ENCODE measurements at places on chromosomes 3 and 15.

- DNase-seq = no peak
These were observed 444.3 kb upstream of the ATP11B start for GRCh38 chr3:182349051-182349450.

- no peak for DNase-seq
These were observed 11.6 kb downstream of the KBTBD8 start for GRCh38 chr3:67009716-67010115.

DNA sequence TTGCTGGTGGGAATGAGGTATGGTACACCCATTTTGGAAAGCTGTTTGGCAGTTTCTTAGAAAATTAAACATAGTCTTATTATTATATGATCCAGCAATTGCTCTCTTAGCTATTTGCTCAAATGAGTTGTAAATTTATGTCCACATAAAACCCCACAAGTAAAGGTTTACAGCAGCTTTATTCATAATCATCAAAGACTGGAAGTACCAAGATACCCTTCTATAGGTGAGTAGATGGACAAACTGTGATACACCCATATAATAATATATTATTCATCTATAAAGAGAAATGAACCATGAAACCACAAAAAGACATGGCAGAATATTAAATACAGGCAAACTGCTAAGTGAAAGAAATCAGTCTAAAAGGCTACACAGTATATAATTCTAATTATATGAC, 344.7 kb upstream of the CDIN1 start:
- no peak for DNase-seq

GRCh38 chr3:2880218-2880756, 229.9 kb downstream of the IL5RA start:
- DNase-seq = no peak

- no peak for DNase-seq
These were observed 74.8 kb upstream of the NAALADL2 start for GRCh38 chr3:174784206-174784934.

DNA sequence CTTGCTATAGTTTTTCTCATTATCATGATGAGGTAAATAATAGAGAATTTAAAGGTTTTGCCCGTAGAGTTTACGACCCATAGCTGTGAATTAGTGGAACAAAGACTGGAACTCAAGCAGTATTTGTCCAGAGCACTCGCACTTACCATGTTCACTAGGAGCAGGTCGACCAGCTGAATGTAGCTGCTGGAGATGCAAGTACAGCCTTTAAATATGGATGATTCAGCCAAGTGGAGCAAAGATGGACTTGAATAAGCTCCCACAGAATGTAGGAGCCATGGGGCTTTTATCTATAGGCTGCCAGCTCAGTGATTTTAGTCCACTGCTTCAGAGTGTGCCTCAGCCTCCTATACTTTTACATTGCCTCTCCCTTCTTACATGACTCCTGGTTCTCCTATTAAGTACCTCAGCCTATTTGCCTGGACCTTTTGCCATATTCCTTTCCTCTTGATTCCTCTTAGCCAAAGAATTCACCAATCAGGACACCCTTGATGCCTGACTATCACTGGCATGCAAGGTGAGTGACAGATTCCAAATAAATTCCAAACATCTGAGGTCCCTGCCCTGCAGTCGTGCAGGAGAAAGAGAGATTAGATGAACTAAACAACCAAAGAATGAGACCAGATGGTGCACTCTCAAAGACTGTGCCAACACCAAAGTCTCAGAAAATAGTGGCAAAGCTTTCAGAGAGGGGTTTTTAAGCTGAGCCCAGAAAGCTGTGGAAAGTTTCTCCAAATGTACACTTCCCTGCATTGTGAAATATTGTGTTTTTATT, 3.9 kb downstream of the MKRN3 start:
- no peak for DNase-seq

- peak; percentile 21 for DNase-seq
These were observed 30.0 kb downstream of the SHQ1 start for GRCh38 chr3:72818092-72818773.

- DNase-seq = peak; percentile 41
These were observed 33.8 kb downstream of the FAIM start for GRCh38 chr3:138642226-138642926.

DNA sequence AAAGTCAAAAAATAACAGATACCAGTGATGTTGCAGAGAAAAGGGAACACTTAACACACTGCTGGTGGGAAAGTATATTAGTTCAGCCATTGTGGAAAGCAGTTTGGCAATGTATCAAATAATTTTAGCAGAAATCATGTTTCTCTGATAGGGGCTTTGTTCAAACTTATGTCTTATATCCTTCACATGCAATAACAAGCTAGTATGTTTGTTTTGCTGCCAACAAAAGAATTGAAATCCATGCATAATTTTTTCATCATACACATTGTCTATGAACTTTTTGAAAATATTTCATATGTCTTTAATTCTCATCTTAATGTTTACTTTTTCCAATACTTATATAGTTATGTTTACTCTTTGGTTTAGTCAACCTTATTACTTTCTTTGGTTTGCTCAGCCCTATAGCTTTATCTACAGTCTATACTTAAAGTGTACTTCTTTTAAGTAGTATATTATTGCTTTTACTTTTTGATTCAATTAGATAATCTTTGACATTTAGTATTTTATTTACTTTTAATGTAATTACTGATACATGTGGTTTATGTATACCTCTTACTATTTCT, 639.6 kb upstream of the CBLB start:
- DNase-seq = no peak

DNA sequence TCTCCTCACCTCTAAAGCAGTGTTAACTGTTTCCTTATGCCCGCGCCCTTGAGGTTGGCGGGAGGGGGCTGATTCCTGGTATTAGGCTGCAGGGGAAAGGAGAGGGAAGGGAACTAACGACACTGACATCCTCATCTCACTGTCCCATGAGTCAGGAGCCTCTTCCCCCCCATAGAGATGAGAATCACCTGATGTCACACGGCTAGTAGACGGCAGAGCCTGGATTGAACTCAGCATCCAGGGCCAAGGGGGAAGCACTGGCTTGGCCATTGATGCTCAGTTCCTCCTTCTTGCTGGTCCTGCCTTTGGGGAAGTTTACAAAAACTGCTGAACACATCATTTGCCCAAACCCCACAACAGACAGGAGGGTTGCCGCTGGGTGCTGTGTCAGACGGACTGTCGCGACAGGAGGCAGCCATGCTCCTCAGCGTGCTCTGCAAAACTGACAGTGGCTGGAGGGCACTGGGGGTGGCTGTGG, 38.5 kb downstream of the IDH2 start:
- peak; percentile 79 for DNase-seq

DNA sequence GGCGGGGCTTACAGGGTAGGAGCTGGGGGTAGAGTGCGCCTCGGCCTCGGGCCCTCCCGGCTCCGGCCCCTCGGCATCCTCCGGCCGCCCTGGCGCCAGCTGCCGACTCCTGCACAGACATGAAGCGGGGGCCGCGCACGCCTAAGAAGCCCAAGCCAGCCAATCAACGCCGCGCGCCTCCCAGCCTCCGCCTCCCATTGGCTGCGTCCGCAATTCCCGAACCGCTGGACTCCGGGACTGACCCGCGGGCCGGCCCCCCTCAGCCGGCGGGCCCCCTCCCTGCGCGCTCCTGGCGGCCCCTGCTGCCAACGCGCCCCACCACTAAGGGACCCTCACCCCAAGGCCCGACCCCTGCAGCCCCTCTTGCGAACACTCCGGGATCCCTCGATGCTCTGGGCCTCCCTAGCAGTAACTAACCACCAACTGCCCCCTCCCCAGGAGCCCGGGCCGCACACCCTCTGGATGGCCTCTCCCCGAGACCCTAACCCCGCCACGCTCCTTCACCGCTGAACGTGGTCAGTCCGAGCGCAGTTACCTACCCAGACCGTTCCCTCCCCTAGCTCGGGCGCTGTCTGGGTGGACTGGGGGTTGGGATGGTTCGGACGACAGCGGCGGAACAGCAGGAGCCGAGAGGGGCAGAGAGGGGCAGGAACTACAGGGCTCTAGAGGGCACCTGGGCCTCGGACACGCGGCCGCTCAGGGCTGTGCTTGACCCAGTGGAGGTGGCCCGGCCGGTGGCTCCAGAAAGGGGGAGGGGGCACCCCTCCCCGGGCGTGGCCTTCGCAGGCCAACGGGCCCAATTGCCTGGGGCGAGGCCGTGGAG, 5.0 kb downstream of the GATA2 start:
- DNase-seq = peak; percentile 88

DNA sequence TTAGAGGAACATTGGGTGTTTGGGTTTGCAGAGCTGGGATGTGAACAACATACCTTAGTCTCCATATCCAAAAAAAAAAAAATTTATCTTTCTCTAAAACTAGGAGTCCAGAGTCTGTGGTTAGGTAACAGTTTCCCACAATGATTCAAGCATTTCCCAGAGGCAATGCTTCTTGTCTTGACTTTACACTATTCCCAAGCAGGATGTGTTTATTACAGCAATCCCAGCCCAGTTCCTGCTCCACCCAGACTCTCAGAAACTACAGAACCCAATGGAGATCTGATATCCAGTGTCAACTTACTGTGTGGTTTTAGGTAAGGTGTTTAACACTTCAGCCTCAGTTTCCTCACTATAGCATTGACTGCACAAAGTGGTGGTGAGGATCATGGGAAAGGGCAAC, 2.3 kb upstream of the C3orf62 start:
- DNase-seq = no peak

GRCh38 chr3:183591881-183592521, 36.5 kb upstream of the KLHL6 start:
- peak; percentile 37 for DNase-seq
